Kidney (tissue), 22 donors: ENCODE measurements at places on chromosomes 1 and 21. TPM values are rescaled to one million over a fixed set of nuclear protein-coding genes. Genes with fewer than 3 reads are reported as not detected.

Gene AMPD1
- 1.5 TPM for total RNA-seq

Gene TMCO1
- total RNA-seq = 109 TPM

Gene GBP5
- total RNA-seq = 7.3 TPM

Gene LRRC38
- total RNA-seq = not detected

Gene PRR9
- not detected for total RNA-seq

Gene BCAN
- total RNA-seq = 0.19 TPM

Gene SPRR2G
- not detected for total RNA-seq

Gene EPHB2
- 9.5 TPM for total RNA-seq

Gene RAB25
- 51.4 TPM for total RNA-seq

Gene SPATA1
- total RNA-seq = 2.5 TPM

Gene RABGGTB
- 60.2 TPM for total RNA-seq

Gene KIRREL1
- total RNA-seq = 54.9 TPM

Gene TCHH
- 0.13 TPM for total RNA-seq

Gene FH
- 51.9 TPM for total RNA-seq

Gene DYNLT4
- total RNA-seq = 1.2 TPM

Gene WNT2B
- total RNA-seq = 4.7 TPM

Gene AKR7A2
- 53.1 TPM for total RNA-seq

Gene TFF2
- total RNA-seq = not detected

Gene PTPRC
- 60.2 TPM for total RNA-seq

Gene EFNA1
- 133 TPM for total RNA-seq

Gene TRIM17
- total RNA-seq = 6.5 TPM

Gene CHI3L2
- 27.2 TPM for total RNA-seq

Gene TACSTD2
- total RNA-seq = 502 TPM

Gene PROK1
- not detected for total RNA-seq

Gene TNFRSF18
- 8.1 TPM for total RNA-seq

Gene FBXO28
- 31.4 TPM for total RNA-seq

Gene ZBTB8A
- 10.4 TPM for total RNA-seq

Gene FCRL5
- total RNA-seq = 10.3 TPM
